GM23248 (cell line): ENCODE measurements at places on chromosomes 16 and 17. TPM values are rescaled to one million over a fixed set of nuclear protein-coding genes. Genes with fewer than 3 reads are reported as not detected.
A peak's percentile ranks its signal among the peaks of the same experiment; 100 is the strongest.

DNA sequence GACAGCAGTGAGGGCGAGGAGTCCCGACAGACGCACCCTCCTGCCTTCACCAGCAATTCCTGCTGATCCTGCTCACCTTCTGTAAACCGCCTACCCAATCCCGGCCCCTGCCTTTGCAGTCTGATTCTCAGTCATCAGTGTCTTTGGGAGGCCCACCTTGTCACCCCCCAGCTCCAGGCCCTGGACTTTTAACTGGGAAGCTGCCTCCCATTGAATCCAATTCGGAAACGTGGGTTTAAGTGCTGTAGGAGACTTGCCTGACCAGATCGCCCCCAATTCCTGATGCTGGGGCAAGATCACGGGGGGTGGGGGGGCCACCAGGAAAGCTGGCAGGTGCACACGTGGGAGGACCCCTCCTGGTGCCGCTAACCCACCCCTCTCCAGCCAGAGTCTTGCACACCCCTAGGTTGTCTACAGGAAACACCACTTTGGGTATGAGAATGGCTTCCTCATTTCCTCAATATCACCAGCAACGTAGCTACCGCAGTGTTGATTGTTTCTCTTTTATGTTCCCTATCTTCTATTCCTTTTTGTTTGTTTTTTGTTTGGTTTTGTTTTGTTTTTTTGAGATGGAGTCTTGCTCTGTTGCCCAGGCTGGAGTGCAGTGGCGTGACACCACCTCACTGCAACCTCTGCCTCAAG lies 46.6 kb upstream of the CMIP start:
- no peak for DNase-seq

DNA sequence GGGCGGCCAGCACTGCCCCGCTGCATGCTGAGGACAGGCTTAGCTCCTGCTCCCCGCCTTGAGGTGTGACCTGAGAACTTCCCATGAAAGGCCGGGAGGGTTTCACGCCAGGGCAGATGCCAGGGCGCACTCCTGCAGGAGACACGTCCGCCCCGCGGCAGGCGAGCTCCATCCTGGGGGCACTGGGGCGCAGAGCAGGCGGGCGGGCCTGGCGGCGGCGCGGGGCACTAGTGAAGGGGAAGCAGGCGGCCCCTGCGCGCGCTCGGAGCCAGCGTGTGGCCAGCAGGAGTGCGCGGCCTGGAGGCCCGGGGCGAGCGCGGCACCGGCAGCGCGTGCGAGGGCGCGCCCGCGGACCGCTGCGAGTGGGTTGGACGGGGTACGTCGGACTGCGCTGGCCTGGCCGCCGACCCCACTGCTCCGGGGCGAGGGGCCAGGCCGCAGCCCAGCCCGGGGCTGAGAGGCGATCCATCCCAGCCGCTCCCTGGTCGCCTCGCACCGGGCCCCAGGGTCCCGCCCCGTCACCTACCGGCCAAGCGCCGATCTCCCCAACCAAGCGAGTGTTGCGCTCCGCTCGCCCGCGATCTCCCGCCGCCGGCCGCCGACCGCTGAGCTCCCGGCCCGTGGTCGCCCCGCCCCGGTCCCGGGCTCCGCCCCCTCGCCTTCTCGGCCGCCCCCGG lies at the start of gene MAP3K14:
MAP3K14 (minus strand) TSS at position 587 of the 677 bp plus-strand sequence. CDS start 26,275 bp downstream, outside the sequence.
- DNase-seq: peak; percentile 86

GRCh38 chr17:37026531-37026869 lies 77.7 kb downstream of the AATF start:
- DNase-seq: no peak

The HOXB5 gene
- polyA plus RNA-seq: 1.3 and 2.0 TPM in 2 replicates

DNA sequence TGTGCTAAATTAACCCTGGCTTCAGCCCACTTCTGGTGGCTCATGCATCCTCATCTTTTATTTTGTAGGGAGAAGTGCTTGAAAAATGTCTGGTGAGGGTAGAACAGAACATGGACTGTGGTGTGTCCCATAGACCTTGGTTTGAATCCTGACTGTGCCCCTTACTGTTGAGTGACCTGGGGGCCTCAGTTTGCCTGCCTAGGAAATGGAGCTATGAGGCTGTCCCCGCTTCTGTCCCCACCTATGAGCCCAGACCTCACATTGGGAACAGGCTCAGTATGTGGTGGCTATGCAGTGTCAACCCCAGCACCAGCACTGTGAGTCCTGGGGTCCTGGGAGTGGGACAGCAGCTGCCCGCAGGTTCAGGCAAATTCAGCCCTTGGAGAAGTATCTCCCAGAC lies 186.3 kb upstream of the GSE1 start:
- no peak for DNase-seq
